ENCODE measurements at places on chromosomes 4 and X. TPM values are rescaled to one million over a fixed set of nuclear protein-coding genes. Genes with fewer than 3 reads are reported as not detected.

DNA sequence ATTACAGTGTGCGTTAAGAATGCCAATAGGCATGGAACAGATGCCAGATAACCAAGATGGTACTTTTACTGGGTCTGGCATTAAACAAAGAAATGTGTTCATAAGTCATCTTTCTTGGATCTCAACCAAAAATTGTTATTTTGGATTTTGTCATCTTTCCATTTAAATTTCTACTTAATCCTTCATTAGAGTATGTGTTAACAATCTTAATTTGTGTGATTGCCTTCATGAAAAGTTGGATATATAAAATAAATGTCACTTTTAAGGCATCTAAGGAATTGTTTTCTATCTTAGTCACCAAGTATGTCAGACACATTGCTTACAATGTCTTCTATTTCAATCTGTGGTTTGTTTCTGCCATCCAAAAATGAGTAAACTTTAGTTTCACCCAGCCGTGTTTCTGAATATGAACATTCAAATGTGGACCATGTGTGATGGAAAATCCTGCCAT lies 87.5 kb downstream of the PALLD start:
- no peaks in the 10 kb centered on the region for H3K36me3 ChIP-seq
- H3K27me3 ChIP-seq: no peaks in the 10 kb centered on the region
- DNase-seq: no peak

GRCh38 chr4:26086621-26087441 lies 172.8 kb downstream of the SMIM20 start:
- DNase-seq: no peak
- no peak overlapping the region for H3K4me3 ChIP-seq
- H3K4me1 ChIP-seq: peaks cover 6% of the 10 kb centered on the region
- H3K27ac ChIP-seq: no peak overlapping the region

DNA sequence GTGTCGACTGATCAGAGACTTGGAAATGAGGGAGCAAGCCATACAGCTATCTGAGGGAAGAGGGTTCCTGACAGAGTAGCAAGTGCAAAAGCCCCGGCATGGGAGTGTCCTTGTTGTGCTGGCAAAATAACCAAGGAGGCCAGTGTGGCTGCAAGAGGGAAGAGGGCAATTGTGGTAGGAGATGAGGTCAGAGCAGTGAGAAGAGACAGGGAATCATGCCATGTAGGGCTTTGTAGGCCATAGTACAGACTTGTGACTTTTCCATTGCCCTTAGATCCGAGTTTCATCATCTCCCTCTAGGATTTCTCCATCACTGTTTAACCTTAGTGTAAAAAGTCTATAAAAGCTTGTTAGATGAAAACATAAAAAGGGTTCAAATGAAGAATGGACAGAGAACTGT lies 76.2 kb downstream of the DOCK11 start:
- no peaks in the 10 kb centered on the region for H3K36me3 ChIP-seq
- no peak overlapping the region for H3K27ac ChIP-seq
- DNase-seq: no peak
- peaks cover 2% of the 10 kb centered on the region for H3K27me3 ChIP-seq

DNA sequence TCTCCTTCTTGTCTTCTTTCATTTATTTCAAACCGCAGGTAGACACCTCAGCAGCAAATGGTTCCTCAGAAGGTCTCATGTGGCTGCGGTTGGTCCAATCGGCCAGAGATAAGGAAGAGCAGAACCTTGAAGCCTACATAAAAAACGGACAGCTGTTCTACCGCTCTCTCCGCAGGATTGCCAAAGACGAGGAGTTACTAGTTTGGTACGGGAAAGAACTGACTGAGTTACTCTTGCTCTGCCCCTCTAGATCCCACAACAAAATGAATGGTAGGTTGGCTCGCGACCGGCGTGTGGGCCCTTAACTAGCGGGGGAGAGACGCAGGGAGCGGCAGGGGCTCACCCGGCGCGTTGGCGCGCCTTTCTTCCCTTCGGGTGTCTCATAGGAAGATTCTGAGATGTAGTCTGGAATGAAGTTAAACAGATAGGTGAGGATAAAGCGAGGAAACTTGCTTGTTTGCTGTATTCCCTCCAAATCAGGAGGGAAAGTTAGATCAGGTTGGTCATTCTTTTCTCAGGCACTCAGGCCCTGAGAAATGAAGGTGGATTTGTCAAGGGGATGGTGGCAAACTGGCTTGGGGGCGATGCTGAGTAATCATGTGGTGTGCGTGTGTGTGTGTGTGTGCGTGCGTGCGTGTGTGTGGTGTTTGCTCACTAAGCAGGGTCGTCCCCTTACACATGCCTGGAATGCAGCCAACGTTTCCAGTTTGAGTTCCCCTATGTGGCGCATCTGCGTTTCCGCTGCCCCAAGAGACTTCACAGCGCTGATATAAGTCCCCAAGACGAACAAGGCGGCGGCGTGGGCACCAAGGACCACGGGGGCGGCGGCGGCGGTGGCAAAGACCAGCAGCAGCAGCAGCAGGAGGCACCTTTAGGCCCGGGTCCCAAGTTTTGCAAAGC lies 4.2 kb downstream of the PRDM8 start:
- no peaks in the 10 kb centered on the region for H3K4me1 ChIP-seq
- H3K27me3 ChIP-seq: no peaks in the 10 kb centered on the region
- H3K36me3 ChIP-seq: no peaks in the 10 kb centered on the region
- H3K4me3 ChIP-seq: no peak overlapping the region

DNA sequence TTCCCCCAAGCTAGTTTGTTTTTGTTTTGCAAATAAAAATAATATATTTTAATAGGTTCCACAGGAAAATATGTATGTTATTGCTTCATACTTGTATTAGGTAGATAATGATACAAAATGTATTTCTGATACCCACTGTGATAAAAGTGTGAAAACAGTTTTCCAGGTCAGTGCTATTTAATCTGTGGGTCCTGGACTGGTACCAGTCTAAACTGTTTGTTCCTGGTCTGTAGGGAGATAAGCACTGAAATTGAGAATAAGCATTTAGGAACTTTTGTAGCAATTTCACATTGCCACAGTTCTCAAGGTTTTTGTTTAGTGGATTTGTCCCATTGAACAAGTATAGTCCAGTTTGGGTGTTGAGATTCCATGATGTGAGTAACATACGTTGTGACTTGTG lies 110.5 kb downstream of the PDLIM5 start:
- no peak overlapping the region for H3K27ac ChIP-seq
- H3K4me3 ChIP-seq: no peak overlapping the region
- H3K36me3 ChIP-seq: no peaks in the 10 kb centered on the region
- H3K27me3 ChIP-seq: no peaks in the 10 kb centered on the region
- peaks cover 4% of the 10 kb centered on the region for H3K4me1 ChIP-seq

GRCh38 chr4:105170711-105171110 lies 24.0 kb downstream of the TET2 start:
- H3K4me3 ChIP-seq: no peak overlapping the region
- H3K27me3 ChIP-seq: no peaks in the 10 kb centered on the region
- H3K27ac ChIP-seq: no peak overlapping the region
- no peaks in the 10 kb centered on the region for H3K4me1 ChIP-seq
- DNase-seq: no peak
- H3K36me3 ChIP-seq: no peaks in the 10 kb centered on the region

DNA sequence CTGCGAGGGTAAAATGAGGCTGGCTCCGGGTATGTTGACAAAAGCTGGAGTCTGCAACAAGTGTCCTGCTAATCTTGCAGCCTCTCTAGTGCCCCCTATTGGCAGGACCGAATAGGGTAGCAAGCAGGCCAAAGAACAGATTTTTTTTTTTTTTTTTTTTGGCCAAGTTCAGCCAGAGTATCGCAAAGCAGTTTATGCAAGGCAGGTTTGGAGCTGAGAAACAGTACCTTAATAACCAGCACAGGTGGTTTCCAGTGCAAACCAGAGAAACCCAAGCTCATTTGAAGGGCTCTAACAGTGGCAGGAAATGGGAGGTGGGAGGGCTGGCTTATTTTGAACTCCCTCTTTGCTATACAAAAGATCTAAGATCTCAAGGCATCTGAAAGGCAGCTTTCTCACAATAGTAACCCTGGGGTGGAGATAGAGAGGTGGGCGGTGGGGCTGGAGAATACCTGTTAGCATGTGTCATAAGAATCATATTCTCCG lies 38.2 kb upstream of the OCIAD2 start:
- no peaks in the 10 kb centered on the region for H3K27me3 ChIP-seq
- H3K4me3 ChIP-seq: no peak overlapping the region
- DNase-seq: no peak
- no peaks in the 10 kb centered on the region for H3K4me1 ChIP-seq
- H3K36me3 ChIP-seq: no peaks in the 10 kb centered on the region

Gene TEX13C
- total RNA-seq: not detected

DNA sequence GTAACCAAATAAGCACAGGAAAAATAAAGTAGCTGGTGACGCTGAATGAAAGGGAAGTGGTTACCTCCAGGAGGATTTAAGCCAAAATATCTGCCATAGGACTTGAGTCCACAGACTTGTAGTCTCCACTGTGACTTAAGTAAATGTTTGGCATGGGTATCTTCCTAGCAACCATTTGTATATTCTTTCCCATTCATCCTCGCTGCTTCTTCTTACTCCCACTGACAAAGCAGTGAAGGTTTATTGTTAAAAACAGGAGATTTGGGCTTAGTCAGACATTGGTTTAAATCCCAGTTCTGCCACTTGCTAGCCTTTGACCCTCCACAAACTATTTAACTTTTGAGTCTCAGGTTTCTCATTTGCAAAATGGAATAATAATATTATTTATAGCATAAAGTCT lies 22.3 kb downstream of the COL4A6 start:
- H3K36me3 ChIP-seq: no peaks in the 10 kb centered on the region
- no peak for DNase-seq
- H3K4me3 ChIP-seq: no peak overlapping the region
- H3K27ac ChIP-seq: no peak overlapping the region
- H3K4me1 ChIP-seq: no peaks in the 10 kb centered on the region

- no peaks in the 10 kb centered on the region for H3K36me3 ChIP-seq
- H3K4me3 ChIP-seq: no peak overlapping the region
These were observed 374.1 kb upstream of the RASGEF1B start for GRCh38 chr4:81845761-81846160.

DNA sequence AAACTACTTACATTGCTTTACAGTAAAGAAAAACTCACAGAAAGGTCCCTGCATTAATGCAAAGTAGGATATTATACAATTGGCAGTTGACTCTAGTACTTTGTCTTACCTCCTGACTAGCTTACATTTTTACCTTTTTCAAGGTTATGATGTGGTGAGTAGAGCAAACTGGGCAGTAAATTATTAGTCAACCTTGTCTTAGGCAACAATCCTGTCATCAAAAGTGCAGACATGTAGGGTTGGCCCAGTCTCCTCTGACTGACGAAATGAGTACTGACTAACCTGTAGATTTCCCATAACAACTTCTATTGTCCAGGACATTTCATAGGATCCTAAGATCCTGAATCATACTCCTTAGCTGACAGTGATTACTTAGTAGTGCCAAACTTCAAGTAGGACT lies 142.0 kb upstream of the NUDT6 start:
- DNase-seq: no peak
- no peak overlapping the region for H3K27ac ChIP-seq

- H3K27me3 ChIP-seq: no peaks in the 10 kb centered on the region
- DNase-seq: no peak
- H3K27ac ChIP-seq: no peak overlapping the region
These were observed 158.3 kb upstream of the KIT start for GRCh38 chr4:54499308-54500074.

Gene KLHL5
- 128 TPM for total RNA-seq

DNA sequence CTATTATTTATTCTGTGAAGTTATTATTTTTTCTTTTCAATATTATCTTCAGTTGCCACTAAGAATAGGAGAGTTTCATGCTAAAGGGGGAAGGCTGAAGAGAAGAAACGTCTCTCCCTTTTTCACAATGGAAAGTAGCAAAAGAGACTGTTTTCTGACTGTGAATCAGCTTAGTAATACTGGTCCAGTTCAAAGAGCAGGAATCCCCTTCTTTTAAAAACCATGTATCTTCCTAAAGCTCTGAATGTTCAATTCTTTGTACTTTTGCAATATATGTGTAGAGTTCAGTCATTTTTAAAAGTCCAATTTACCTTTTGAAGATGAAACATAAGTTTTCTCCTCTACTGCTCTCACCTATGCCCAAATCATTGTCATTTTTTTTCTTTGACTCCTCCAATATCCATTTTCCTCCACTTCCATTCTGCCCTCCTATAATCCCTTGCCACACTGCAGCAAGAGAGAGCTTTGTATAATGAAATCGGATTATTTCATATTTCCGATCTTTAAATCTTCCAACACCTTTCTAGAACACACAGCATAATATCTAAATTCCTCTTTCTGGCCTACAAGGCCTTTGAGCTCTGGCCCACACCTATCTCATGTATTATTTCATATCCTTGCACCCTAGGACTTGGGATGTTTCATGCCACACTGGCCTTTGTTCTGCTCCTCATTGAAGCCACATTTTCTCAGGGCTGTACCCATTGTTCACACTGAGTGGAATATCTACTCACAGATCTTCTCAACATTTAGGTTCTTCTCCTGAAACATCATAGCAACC lies 195.3 kb downstream of the CAMK2D start:
- no peak overlapping the region for H3K27ac ChIP-seq
- no peaks in the 10 kb centered on the region for H3K27me3 ChIP-seq
- H3K4me3 ChIP-seq: no peak overlapping the region
- H3K36me3 ChIP-seq: no peaks in the 10 kb centered on the region
- H3K4me1 ChIP-seq: no peaks in the 10 kb centered on the region
- DNase-seq: no peak

DNA sequence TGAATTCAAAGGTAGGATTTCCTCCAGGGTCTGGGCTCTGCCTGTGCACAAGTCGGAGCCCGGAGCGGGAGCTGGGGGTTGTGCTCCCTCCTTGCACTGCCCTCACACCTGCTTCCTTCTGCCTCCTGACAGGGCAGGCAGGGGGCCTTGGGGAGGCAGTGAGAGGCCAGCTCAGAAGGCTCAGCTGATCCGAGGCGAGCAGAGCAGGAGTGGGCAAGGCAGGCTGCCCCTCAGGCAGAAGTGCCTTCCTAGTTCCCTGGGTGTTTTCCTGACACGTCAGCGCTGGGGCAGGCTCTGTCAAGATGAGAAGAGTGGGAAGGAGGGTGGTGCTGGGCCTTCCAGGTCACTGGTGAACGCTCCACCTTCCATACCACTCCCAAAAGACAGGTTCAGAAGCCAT lies 5.5 kb upstream of the IRAK1 start:
- H3K36me3 ChIP-seq: no peaks in the 10 kb centered on the region
- no peak overlapping the region for H3K4me3 ChIP-seq
- no peak for DNase-seq
- no peak overlapping the region for H3K27ac ChIP-seq
- H3K4me1 ChIP-seq: peaks cover 34% of the 10 kb centered on the region
- H3K27me3 ChIP-seq: no peaks in the 10 kb centered on the region

DNA sequence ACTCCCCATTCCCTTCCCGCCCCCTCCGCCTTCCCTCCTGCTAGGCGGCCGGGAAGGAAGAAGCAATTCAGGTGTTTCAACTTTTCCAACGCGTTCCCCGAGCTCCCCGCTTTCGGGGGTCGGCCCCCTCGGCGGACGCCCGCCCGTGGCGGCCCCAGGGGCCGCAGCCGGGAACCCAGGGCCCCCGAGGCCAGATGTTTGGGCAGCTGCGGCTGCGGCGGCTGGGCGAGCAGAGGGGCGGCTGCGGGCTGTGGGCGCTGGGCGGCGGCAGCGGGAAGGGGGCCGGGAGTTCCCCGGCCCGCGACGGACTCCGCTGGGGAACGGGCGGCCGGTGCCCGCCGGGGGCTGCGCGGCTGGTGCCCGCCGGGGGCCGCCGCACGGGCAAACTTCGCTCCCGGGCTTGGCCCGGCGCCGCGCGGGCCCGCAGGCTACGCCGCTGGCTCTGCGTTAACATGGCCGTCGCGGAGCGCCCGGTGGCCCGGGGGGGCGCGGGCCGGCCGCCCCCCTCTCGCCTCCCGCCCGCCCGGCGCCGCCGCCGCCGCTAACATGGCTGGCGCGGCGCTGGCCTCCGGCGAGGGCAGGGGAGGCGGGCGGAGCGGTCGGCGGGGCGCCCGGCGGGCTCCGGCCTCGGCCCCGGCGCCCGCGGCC lies 510 bp downstream of the HMGB3 start:
- H3K36me3 ChIP-seq: peaks cover 10% of the 10 kb centered on the region
- DNase-seq: no peak
- H3K4me1 ChIP-seq: peaks cover 17% of the 10 kb centered on the region
- H3K27me3 ChIP-seq: no peaks in the 10 kb centered on the region
- H3K4me3 ChIP-seq: peak overlapping the region; percentile 60
